Astrocyte (in vitro differentiated cells and primary cell): ENCODE measurements at places on chromosomes 13 and 19. TPM values are rescaled to one million over a fixed set of nuclear protein-coding genes. Genes with fewer than 3 reads are reported as not detected.

CHST8 gene
- not detected in 2 replicates for total RNA-seq

ZNF20 gene
- 7.5 and 8.2 TPM in 2 replicates for total RNA-seq

CEACAM16 gene
- total RNA-seq, result 0.14 TPM in 1 of 2 replicates, not detected in the other

DNA sequence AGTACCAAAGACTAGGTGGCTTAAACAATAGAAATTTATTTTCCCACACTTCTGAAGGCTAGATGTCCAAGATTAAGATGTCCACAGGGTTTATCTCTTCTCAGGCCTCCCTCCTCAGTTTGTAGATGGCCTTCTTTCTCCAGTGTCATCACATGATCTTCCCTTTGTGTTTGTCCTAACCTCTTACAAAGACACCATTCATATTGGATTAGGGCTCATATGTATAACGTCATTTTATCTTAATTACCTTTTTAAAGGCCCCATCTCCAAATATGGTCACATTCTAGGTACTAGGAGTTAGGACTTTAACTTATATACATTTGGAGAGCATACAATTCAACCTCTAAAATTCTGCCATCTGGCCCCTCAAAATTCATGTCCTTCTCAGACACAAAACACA lies 34.3 kb downstream of the N4BP2L2 start:
- no peaks in the 10 kb centered on the region for H3K36me3 ChIP-seq
- no peak overlapping the region for H3K27ac ChIP-seq
- no peak for DNase-seq
- no peaks in the 10 kb centered on the region for H3K27me3 ChIP-seq

- DNase-seq, result no peak
- no peak overlapping the region for H3K4me3 ChIP-seq
- H3K4me1 ChIP-seq, result peaks cover 11% of the 10 kb centered on the region
- no peak overlapping the region for H3K27ac ChIP-seq
These were observed 16.6 kb upstream of the GATAD2A start for GRCh38 chr19:19388568-19389555.

- no peak overlapping the region for H3K4me3 ChIP-seq
- H3K4me1 ChIP-seq, result peaks cover under 1% of the 10 kb centered on the region
- no peak for DNase-seq
- H3K27ac ChIP-seq, result no peak overlapping the region
These were observed 232.9 kb downstream of the LHFPL6 start for GRCh38 chr13:39370048-39370447.
